ENCODE measurements at places on chromosomes 5 and 9.

- DNase-seq = no peak
Measured at GRCh38 chr5:151750121-151750520, 8.3 kb downstream of the ATOX1 start.

DNA sequence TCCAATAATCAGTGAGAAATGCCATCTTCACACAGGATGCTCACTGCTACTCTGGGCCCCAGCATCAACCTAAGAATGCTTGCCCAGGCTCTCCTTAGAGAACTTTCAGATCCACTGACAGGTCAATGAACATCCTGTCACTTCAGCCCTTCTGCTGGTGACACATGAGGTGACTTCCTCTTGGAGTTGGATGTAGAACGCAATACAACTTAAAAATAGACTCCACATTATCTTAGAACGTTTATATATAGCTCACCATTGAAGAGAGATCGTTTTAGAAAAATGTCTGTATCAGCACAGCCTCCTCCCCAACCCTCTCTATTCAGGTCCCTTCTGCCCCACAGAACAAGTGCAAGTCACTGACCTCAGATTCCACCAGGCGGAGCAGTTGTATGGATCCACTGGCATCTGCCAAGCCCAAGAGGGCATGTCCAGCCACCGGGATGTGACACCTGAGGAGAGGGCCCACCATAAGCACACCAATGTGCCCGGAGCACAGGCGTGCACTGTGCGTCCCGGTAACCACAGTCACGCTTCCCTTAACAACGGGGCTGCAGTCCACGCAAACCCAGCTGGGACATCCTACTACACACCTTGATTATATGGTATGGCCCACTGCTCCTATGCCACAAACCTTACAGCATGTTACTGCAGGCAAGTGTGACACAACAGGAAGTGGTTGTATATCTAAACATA lies 2.9 kb downstream of the DPH7 start:
- no peak for DNase-seq

- DNase-seq = no peak
Measured at GRCh38 chr5:144711172-144711571, 540.5 kb downstream of the KCTD16 start.

GRCh38 chr5:77893225-77893860 lies 117.2 kb upstream of the TBCA start:
- DNase-seq = no peak
